Sciatic nerve (tissue), 2 donors: ENCODE measurements at places on chromosomes 2 and 18.
A peak's percentile ranks its signal among the peaks of the same experiment; 100 is the strongest.

DNA sequence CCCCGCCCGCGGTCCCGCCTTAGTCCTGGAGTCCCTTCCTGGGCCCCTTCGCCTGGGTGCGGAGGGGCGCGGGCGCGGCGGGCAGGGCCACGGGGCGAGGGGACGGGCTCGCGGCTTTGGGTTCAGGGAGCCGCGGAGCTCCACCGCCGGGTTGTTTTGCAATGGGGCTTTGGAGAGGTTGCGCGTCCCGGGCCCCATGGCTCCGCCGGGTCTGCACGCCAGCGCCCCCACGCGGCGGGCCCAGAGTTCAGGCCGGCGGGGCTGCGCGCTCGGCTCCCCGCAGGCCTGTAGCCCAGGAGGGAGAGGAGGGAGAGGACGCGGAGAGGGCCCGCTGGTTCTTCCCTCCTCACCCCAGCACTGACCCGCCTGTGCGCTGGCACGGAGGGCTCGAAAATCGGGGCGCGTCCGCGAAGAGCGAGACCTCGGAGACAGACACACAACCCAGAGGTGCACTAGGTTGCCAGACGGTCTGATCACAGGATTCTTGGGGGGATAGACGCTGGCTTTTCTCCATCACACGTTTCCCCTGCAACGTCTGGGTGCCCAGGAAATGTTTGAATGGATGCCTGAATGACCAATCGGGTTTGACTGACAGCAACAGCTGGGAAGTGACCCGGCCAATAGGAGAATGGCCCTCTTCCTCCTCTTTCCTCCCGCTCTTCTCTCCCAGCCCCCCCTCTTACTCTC is 4.9 kb upstream of the SIX2 start:
- DNase-seq = peak; percentile 78

DNA sequence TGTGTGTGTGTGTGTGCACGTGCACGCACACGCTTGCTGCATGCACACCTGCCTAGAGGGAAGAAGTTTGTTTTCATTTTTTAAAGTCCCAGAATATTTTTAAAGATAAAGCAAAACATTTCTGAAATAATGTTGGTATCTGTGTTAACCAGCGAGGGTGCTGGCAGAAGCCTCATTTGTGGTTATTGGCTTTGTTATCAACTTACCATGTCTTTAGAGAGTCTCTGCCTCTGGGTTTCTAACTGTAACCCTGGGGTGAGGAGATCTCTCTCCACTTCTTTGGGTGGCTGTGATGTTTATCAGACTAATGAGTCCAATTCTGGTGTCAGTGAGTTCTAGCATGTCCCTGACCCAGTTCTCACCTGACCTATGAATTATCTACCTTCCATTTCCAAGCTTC is 927.6 kb upstream of the FANCL start:
- DNase-seq = no peak

- no peak for DNase-seq
Measured at GRCh38 chr2:121539750-121540469, 9.2 kb downstream of the RNU4ATAC start.

DNA sequence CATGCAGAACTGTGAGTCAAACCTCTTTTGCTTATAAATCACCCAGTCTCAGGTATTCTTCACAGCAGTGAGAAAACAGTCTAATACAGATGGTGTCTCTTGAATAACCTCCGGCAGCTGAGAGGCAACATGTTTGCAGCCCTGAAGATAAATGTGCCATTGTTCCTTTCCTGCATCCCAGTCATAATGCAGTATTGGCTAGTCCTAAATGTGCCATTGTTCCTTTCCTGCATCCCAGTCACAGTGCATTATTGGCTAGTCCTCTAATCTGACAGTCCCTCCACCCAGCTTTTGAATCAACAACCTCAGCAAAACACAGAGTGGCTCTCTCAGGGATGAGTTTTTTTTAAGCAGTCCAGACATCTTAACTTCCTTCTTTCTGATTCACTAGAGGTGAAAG is 550.7 kb downstream of the RIT2 start:
- DNase-seq = no peak

GRCh38 chr2:236286873-236287545 is 22.8 kb upstream of the ASB18 start:
- no peak for DNase-seq

DNA sequence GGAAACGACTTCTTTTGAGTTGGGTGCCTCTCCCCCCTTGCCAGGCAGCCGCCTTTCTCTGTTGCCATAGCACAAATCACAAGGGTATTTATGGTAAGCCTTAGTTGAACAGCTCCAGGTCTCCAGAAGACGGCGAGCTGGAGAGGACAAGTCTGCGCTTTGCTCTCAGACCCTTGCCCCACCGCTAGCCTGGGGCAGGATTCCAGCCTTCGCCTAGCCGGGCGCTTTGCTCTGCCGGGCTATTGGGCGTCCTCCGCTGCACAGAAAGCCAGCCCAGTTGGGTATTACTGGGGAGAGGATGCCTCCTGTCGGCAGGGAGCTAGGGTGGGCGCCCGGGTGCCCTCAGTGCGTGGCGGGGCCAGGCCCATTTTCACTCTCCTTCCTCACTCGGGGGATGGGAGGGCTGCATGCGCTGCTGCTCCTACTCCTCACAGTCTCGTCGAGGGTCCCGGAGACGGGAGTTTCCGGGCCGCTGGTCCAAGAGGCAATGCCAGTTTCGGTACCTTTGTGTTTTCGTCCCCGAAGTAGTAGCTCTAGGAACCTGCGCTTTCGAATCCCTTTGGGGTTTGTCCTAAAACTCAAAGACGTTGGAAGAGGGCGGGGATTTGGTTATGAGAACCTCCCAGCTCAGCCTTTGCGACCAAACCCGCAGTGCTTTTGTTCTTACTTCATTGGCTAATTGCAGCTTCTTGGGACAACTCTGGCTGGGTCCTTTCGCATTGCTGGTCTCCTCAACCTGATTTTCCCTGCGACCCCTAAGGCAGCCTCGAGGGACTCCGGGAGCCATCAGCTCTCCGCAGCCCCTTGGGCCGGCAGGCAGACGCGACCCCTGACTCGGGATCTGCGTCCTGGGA is 3.6 kb upstream of the DLX2 start:
- DNase-seq = no peak

- DNase-seq = no peak
Measured at GRCh38 chr2:207746131-207746530, 23.6 kb downstream of the FZD5 start.

GRCh38 chr2:15357186-15357585 is 203.9 kb downstream of the NBAS start:
- DNase-seq = no peak

GRCh38 chr2:199364153-199364552 is 93.6 kb downstream of the SATB2 start:
- no peak for DNase-seq

DNA sequence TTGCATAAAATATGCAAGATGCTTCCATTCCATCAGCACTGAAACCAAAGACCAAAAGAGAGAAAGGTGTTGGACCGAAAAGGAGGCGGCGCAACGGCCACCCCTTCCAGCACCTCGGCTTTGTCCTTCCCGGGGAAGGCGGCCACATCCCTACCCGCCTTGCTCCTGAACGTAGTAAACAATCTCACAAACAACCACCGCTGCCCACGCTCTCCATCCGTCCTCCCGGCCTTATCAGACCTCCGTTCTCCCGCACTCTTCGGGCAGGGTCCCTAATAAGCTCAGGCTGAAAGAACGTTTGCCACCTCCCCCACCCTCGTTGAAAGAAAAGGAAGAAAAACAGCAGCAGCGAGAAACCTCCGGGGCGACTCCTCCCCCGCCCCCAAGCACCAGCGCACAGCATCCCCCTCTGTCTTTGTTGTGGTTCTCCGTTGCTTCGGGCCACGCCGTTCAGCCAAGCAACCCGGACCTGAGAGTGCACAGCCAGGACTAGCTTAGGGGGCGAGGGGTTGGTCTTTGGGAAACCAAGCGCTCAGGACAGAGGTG is 4.4 kb downstream of the EVX2 start:
- no peak for DNase-seq

GRCh38 chr18:13120983-13121441 is 97.5 kb upstream of the LDLRAD4 start:
- DNase-seq = no peak

- no peak for DNase-seq
Measured at GRCh38 chr2:196586511-196586991, 53.0 kb upstream of the CCDC150 start.

DNA sequence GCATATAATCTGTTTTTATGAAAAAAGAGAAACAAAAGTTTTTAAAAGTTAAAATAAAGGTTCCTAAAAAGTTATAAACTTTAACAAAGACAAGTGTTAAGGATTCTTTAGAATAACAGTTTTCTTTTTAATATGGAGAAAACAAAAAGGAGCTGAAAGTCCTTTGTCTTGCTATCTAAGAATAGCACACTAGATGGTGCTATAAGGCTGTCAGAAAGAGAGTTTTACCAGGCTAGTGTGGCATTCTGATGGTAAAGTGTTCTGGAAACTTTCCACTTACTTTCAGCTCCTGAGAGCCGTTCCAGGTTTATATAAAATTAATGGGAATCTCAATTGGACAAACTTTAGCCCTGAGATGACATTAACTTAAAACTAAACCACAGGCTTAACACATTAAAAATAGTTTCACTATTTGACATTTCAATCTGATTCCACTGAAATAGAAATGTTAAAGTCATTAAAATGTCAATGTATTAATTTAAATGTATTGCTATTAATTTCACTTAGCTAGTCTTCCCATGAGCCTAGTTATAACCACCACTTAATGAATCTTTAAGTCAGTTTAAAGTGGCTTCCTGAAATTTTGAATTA is 3.7 kb downstream of the FBXO48 start:
- no peak for DNase-seq

DNA sequence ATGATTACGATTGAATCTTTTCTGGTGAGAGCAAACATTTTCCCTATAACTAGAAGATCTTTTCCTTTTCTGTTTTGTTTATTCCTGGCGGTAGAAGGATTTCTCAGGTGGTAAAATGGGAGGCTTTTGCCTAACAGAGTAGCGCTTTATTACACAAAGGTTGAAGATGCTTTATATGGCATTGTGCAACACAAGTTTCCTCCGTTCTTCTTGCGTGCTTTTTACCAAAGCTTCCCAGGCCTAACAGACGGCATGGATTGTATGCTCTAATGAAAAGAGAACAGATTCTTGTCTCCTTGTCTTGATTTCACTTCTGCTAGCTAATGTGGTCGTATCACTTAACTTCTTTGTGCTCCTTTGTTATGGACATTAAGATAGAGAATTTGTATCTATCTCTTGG is 43.8 kb downstream of the MYO1B start:
- no peak for DNase-seq

DNA sequence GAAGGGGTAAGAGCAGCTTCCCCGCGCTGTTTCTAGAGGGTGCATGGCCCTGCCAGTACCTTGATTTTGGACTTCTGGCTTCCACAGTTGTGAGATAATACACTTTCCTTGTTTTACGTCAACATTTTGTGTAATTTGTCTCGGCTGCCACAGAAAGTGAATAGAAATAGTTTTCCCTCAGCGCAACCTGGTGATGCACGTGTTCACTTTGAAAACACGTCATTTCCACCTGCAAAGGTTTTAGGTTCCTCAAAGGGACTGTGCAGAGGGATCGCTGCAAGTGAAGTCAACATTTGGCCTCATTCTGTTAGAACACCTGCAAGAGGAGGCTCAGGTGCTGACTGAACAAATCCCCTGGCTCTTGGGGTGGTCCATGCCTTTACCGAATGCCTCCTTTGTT is 71.7 kb downstream of the LONRF2 start:
- no peak for DNase-seq

GRCh38 chr2:20157193-20157891 is 67.6 kb downstream of the SDC1 start:
- DNase-seq = peak; percentile 6

DNA sequence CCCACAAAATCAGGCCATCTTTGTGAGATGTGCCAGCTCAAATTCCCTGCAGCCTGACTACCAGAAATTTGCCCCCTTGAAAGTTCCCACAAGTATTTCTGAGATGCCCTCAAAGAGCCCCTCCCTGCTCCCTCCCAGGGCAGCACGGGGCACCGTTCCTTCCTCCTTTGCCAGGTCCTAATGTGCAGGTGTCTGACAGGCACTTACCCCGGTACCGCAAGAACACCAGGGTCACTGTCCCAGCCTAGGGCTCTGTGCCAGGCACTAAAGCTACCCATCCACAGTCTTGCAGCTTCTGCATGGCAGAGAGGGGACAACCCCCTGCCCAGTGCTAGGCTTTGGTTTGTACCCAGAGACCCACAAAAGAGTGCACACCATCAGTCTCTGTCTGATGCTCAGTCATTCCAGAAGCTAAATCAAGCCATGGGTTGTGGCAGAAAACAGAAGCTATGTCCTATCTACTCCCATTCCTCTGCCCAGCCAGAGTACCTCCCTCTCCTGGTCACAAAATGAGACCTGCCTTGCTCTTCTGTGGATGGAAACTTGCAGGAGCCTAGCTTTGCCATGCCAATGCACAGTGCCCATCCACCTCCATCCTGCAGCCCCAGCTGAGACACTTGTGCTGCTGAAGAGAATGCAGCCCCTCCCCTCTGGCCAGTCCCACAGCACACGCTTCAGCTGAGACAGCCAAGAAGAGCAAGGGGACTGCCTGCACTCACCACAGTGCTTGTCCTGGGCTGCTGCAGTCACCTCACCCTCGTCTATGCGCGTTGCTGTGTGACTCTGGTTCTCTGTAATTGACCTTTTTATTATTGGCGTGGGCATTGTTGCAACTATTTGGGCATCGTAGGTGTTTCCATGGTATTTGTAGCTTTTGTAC is 48.7 kb downstream of the INPP5D start:
- DNase-seq = no peak

DNA sequence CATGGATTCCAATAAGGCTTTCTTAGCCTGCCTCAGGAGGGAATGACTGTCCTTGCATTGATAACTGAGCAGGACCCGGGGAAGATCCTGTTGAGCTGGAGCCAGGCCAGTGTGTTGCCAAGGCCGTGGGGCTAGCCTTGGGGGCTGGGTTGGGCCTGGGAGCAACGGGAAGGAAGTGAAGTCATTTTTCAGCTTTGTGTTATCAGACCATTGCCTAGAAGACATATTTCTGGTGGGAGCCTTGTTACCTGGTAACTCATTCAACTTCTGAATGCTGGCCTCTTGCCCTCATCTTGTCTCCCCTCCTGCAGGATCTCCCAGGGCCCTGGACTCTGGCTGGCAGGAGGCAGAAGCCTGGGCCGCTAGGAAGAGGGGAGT is 92.7 kb upstream of the MGAT5 start:
- no peak for DNase-seq

DNA sequence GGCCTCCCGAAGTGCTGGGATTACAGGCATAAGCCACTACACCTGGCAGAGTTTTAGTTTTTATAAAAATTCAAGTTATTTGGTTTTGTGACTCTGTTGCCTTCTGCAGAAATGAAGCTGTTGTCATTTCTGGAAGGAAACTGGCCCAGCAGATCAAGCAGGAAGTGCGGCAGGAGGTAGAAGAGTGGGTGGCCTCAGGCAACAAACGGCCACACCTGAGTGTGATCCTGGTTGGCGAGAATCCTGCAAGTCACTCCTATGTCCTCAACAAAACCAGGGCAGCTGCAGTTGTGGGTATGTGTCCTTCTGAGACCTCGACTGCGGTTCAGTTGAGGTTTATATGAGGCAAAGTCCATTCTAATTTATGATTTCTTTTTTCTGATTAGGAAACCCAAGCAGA is 7.2 kb downstream of the MTHFD2 start:
- DNase-seq = no peak

GRCh38 chr2:229920011-229920641 is 1.7 kb downstream of the TRIP12 start:
- DNase-seq = no peak

GRCh38 chr2:230202430-230203109 is 17.2 kb downstream of the SP110 start:
- DNase-seq = no peak

- DNase-seq = no peak
Measured at GRCh38 chr2:233707940-233708644, 4.6 kb upstream of the UGT1A5 start.
